ENCODE measurements at places on chromosomes 11 and 22.

- DNase-seq = no peak
Measured at GRCh38 chr11:77454867-77455655, 18.8 kb downstream of the PAK1 start.

GRCh38 chr22:27307545-27308247 lies 493.9 kb downstream of the MN1 start:
- no peak for DNase-seq

DNA sequence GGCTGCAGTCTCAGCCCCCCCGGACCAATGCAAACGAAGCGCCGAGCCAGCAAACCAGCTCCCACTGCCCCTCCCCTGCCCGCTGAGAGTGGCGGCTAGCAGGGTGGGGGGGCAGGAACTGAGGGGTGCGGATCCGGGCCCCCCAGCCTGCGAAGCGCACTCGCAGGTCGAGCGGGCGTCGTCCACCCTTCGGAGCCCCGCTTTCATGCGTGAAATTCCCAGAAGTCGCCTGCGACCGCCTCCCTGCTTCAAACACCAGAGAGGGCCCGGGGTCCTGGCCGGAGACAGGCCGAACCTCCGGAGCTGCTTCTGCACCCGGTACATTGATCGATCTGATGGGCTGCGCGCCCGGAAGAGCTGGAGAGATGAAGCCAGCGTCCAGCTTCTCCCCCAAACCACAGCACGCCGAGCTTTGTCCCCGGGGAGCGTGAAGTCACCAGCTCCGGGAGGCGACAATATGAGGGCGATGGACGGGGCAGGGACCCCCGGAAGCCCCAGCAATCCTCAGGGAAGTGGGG lies 646 bp upstream of the PATZ1 start:
- DNase-seq = no peak

DNA sequence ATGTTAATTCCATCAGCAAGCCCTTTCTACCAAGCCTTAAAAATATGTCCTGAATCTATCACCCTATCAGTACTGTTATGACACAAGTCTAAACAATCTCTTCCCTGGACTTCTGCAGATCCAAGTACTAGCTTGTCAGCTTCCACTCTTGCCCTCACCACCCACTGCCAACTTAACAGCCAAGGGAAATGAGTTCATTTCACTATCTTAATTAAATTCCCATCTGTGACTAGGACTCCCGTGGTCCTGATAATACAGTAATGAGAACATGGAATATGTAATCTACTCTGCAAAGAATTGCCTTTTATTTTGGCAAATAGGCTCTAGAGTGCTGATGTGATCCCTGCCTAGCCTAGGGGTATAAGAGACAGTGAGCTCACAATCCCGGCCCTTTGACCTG lies 10.1 kb downstream of the UBQLN3 start:
- DNase-seq = no peak

DNA sequence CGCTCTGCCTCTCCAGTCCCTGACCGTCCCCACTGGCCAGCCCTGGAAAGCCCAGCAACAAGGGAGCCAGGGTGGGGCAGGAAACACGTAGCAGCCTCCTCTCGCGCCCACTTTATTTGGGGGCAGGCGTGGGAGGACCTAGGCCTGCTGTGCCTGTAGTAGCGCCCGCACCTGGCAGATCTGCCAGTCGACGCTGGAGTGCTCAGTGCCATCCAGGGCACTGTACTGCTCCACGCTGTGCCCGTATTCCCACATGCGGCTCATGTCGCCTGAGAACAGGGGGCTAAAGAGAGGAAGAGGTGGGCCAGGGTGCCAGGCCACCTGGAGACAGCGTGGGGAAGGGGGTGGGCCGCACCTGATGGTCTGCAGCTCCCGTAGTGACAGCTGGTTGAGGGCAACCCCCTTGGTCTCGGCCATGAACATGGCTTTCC lies 17.0 kb upstream of the DRICH1 start:
- no peak for DNase-seq

- no peak for DNase-seq
Measured at GRCh38 chr22:42602470-42602869, 12.2 kb downstream of the POLDIP3 start.

DNA sequence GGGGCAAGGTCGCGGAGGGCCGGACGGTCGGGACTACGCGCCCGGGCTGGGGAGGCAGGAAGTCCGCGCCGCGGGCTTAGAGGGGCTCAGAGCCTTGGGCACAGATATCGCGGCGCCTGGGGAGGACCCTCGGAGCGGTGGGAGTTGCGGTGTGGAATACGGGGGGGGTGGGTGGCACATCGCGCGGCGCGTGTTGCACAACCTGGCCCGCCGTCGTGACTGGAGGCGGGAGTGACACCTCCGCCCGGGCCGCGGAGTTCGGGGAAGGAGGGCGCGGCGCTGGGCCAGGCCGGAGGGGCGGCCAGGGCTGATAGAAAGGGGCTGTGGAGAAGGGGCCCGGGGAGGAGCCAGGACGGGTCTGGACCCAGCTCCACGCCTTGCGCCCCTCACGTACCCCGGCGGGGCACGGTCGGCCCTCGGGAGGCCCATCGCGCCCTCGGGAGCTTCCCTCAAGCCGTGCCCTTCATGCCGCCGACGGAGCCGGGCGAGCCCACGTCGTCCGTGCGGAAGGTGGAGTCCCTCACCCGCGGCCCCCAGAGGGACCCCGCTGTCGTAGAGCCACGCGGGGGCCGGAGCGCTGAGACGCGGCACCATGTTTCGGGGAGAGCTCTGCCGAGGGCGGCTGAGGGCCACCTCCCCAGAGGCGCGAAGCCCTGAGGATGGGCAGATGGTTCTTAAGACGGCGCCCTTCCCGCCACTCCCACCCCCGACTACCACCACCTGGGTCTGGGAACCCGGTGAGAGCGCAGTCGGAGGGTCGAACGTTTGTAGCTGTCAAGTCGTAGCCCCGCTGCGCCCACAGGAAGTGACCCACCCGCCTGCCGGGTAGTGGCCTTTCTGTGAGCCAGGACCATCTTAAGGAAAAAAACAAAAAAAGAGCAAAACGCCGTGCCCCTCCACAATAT lies 729 bp downstream of the IL17RA start:
- no peak for DNase-seq

DNA sequence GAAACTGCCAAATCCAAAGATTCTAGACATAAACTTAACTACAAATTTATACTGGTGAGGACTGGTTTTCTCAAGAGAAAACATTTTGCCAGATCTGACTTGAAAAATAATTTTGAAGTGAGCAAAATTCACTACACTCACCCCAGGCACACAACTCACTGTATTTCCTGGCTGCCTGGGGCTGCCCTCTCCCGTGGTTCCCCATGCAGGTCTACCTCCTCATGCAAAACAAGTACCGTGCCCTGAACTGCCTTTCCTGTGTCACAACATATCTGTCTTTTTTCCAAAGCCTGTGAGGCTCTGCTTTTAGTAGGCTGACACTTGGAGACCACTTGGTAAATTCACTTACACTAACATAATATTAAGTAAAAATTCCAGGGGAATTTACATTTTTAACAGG lies 76.4 kb downstream of the LIF start:
- no peak for DNase-seq

DNA sequence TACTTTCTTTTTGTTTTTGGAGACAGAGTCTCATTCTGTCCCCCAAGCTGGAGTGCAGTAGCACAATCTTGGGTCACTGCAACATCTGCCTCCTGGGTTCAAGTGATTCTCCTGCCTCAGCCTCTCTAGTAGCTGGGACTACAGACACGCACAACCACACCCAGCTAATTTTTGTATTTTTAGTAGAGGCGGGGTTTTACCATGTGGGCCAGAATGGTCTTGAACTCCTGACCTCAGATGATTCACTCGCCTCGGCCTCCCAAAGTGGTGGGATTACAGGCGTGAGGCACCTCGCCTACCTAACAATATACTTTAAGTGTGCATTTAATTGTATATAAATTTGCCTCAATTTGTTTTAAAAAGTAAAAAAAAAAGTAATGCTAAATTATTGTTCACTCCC lies 38.4 kb downstream of the GRK3 start:
- DNase-seq = no peak

GRCh38 chr22:27610863-27611786 lies 190.4 kb downstream of the MN1 start:
- DNase-seq = no peak

GRCh38 chr11:118263695-118264568 lies at the start of gene MPZL2:
MPZL2 (minus strand) TSS chr11:118264297; CDS start chr11:118264153, 144 bp downstream.
- DNase-seq = no peak

- no peak for DNase-seq
Measured at GRCh38 chr11:84558085-84558905, 1068.8 kb downstream of the DLG2 start.

DNA sequence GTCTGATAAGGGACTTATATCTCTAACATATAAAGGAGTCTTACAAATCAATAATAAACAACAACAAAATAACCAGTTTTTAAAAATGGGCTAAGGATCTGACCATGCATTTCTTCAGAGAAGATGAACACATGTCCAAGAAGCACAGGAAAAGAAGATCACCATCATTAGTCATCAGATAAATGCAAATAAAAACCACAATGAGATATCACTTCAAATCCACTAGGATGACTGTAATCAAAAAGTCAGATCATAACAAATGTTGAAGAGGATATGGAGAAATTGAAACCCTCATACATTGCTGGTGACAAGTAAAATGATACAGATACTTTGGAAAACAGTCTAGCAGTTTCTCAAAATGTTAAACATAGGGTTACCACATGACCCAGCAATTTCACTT lies 61.2 kb upstream of the MYOD1 start:
- no peak for DNase-seq

DNA sequence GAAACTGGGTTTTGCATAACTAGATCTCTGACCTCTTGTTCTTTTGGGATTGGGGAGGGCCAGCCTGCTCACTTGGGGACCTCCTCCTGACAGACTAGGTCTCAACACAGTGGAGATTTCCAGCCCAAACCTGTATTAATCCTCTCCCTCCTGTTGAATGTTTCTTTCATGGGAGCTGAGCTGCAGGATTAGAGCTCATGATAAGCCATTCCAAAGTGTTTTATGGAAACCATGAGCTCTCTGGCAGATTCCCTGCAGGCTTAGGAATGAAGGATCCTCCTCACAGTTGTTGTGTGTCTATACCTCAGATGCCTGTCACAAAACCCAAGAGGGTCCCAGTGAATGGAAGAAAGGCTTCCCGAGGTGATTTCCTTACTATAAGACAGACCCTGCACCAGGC lies 248.4 kb upstream of the B3GAT1 start:
- DNase-seq = no peak

Measured in cortex of kidney (tissue), 1 donor.